ENCODE measurements at places on chromosomes 1 and 21.

- no peak for DNase-seq
These were observed 277.6 kb upstream of the RUNX1 start for GRCh38 chr21:35326677-35327076.

DNA sequence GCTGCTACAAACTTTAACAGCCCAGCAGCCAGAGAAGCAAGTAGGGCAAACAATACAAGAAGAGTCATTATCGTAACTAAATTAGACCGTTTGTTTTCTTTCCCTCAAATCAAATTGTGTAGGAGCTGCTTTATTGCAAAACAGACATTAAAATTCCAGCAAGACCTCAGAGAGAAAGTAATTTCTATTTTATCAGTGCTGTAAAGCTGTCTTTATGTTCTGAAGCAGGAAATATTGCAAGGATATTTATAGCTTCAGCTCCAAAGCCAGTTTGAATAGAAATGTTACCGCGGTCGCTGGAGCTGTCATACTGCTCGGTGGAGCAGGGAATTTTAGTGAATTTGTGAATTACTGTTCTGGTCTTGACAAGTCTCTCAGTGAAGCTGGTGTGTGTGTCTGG lies 503.8 kb upstream of the PLXNA2 start:
- DNase-seq = no peak

DNA sequence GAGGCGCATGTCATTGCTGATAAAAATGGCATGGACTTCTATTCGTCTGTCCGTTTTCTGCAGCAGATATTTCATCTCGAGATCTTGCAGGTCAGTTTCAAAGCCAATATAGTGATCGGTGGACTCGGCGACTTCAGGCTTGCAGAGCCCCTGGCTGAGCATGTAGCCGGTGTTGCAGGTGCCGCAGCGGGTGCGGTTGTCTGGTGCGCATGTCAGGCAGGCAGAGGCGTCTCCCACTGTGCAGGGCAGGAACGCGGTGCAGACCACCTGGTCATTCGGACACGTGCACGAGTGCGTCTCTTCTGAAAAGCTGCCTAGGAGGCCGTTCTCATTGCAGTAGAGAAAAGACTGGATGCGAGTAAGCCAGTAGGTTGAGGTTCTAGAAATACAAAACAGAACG lies 378.9 kb downstream of the BRINP3 start:
- DNase-seq = no peak

DNA sequence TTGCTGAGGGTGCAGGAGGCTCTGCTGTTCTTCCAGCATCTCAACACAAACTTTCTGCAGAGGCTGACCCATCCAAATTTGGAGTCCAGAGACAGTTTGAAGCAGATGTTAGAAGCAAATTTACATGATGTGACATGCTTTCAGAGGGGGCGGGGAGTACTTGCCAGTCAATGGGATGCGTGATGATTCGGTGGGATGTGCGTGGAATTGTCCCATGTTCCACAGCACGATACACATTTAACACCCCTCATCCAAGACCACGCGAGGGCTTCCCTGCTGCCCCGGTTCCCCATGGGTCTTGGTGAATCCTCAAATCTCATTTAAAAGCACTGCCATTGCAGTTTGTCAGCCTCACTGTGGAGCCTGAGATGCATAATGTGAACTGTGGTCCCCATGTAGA lies 78.6 kb upstream of the TLR5 start:
- peak; percentile 35 for DNase-seq

GRCh38 chr1:45411510-45411899 lies 71.3 kb upstream of the MUTYH start:
- DNase-seq = no peak

DNA sequence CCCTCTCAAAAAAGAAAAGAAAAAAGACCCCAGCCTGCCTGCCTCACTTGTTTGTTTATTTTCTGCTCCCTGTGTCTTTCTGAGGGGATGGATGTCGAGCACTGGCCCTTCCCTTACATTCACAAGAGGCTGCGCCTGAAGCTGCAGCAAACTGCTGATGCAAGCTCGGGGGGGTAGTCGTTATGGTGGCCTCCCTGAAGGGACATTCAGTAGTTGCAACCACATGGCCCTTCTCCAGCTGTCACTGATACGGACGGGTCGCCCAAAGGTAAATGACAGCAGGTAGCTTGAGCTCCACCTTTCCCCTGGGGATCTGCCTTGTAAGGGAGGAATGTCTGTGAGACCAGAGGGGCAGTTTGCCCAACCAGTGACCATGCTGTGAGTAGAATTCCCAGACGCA lies 17.7 kb downstream of the PLEKHM2 start:
- no peak for DNase-seq

DNA sequence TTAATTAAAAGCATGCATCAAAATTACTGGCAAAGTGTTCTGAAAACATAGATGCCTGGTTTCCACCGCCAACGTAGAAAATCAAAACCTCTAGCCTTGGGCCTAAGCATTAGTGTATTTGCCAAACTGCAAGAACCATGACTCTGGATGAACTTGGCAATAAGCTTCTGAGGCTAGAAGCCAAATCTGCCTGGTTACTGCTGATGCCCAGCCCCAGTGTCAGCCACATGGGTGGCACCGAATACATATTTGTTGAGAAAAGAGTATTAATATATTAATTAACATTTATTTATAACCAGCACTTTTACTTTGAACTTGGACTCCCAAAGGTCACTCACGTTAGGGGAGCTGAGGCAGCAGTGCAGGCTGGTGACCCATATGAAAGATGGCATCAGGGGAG lies 140.6 kb upstream of the HMGB4 start:
- no peak for DNase-seq

DNA sequence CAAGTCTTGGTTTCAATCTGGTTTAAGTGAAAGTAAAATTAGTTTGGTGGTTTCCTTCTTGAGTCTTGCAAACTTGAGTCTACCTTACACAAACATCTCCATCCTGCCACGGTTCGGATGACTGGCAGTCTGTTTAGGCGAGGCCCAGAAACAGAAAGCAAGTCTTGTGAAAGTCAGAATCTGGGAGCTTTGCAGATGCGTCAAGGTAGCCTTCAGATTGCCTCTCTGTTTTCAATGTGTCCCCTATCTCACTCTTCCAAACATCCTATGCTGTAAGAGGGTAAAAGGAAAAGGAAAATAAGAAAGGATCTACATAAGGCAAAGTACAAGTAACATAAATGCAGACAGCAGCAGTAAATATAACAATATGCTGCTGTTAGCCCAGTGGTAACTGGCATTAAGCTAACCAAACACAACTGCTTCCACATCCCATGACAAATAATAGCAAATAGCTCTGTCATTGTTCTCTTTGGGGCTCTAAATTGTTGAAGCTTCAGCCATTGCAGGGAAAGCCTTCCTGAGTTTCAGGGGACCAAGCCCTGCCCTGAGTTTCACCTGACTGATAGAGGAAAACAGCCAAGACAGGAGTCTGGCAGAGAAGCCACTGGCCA lies 26.2 kb upstream of the C1orf105 start:
- DNase-seq = peak; percentile 66

- no peak for DNase-seq
These were observed 148.7 kb downstream of the RUNX1 start for GRCh38 chr21:34900376-34900775.

DNA sequence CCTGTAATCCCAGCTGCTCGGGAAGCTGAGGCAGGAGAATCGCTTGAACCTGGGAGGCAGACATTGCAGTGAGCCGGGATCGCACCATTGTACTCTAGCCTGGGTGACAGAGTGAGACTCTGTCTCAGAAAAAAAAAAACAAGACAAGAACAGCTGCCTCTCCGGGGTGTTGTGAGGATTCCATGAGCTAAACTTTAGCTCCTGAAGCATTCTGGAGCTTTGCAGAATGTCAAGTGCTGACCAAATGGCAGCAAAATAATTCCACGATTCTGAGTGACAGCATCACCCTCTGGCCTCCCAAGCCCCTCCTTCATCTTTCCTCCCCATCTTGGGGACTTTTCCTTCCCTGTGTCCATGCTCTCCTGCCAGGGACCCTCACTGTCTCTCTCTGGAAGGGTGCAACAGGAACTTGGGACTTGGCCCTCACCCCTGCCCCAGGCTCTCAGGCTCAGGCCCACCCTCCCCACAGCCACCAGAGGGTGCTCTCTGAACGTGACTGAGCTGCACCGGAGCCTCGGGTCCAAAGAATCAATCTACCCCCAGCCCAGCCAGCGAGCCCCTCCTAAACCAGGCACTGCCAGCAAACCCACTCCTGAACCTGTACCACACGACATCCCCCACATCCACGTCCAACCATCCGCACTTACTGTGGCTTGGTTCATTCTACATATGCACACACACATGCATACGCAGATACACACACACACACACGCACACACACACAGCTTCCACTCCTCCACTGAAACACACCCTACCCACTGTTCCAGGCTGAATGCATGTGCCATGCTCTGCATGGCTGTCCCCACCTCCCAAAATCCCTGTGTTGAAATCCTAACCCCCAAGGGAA lies 45.7 kb downstream of the ACOT7 start:
- DNase-seq = peak; percentile 81

DNA sequence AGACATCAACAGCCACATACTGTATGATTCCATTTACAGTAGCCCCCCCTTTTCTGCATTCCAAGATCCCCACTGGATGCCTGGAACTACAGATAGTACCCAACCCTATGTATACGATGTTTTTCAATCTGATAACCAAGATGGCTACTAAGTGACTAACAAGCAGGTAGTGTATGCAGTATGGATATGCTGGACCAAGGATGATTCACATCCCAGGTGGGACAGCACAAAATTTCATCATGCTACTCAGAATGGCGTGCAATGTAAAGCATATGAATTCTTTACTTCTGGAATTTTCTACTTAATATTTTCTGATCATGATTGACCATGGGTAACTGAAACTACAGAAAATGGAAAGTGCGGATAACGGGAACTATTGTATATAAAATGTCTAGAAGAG lies 30.0 kb upstream of the MRPS6 start:
- DNase-seq = no peak

DNA sequence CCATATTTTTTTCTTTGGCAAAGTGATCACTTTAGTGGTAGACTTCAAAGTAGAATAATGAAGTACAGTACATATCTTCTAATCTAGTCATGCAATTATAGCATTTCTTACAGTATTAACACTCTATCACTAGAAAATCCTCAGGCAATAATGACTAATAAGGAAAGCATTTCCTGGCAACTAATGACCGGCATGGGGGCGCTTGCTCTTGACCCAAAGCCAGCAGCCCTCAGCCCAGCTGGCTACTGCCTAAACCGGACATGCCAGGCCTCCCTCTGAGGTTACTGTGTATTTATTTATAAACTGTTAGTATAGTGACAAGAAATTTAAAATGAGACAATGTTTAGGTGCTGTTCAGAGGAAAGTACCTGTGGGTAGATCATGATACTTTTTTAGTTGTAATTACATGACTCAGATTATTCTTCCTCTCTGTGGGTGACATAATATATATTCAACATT lies 633.8 kb downstream of the PTPRC start:
- no peak for DNase-seq

DNA sequence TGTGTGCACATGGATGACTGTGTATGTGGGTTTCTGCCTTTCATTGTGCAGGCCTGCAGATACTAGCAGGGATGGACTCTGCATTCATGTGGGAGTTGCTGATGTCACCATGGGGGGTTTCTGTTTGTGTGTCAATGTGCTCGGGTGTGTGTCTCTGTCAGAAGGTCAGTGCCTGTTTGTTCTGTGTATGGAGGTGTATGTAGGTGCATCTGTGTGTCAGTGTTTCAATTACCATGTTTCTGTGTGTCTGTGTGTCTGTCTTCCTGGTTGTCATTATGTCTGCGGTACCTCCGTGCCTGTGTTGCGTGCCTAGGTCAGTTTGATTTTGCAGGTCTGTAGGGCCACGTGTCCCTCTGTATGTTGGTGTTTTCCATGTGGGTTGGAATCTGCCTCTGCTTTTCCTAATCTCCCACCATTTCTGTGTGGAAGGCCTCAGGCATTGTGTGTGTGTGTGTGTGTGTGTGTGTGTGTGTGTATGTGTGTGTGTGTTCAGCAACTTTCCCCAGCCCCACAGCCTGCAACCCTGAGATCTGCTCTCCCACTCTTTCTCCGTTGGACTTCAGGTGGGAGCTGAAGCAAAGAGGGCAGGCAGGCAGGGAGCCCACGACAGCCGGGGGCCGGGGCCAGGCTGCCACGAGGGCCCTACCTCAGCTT lies 36.7 kb upstream of the WASF2 start:
- DNase-seq = no peak

- DNase-seq = no peak
These were observed 9.5 kb downstream of the COLGALT2 start for GRCh38 chr1:184027826-184028695.

GRCh38 chr1:205802060-205802459 lies 10.9 kb downstream of the SLC41A1 start:
- DNase-seq = no peak

DNA sequence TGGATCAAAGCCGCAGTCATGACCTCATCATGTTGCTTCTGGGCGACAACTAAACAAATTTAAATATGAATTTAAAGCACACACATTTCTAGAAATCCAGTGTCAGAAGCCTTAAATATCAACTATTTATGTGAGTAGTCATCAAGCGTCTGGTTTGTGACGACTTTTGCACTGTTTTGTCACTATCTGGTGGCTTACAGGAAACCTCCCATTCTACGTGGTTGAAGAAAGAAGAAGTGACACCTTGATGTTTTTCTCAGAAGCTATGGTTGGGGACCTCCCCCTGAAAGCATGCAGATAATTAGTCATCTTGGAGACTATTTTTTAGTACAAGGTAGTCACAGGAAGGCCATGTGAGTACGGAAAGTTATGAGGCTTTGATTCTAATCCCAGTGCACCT lies 58.5 kb downstream of the TENT5C start:
- DNase-seq = peak; percentile 96
